CD4-positive, alpha-beta T cell (primary cell): ENCODE measurements at places on chromosomes 16 and 17.

GRCh38 chr17:8695241-8695640 lies 49.4 kb downstream of the CCDC42 start:
- DNase-seq = no peak

DNA sequence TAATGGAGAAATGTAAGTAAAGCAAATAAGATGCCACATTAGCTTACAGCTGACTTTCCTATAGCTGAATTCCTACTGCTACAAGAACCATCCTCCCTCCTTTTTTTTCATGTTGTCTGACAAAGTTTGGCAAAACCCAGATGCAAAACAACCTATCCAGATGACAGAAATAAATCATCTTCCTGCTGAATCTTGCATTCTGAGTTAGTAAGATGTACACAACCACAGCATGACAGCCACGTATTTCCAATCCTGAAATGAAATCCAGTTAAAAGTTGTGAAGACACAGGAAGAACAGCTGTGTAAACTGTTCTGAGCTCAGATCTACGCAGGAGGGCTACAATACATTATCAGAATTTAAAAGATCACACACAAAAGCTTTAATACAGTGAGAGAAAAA lies 5.1 kb upstream of the DHX33 start:
- no peak for DNase-seq

DNA sequence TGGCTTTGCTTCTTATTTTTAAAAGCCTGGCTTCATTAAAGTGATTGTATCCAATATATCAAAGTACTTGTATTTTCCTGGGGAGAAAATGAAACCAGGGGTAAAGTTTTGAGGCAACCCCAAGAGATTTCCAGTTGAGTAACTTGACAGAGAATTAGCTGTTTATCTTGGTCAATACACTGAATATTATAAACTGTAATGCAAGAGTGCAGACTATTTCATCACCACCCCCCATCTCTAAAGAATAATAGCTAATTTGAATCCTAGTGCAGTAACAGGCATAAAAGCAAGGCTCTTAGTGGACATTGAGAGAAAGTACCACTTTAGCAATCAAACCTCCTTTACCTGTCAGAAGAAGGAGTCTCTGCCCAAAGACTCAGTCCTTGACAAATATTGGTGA lies 27.0 kb downstream of the IRX6 start:
- no peak for DNase-seq

DNA sequence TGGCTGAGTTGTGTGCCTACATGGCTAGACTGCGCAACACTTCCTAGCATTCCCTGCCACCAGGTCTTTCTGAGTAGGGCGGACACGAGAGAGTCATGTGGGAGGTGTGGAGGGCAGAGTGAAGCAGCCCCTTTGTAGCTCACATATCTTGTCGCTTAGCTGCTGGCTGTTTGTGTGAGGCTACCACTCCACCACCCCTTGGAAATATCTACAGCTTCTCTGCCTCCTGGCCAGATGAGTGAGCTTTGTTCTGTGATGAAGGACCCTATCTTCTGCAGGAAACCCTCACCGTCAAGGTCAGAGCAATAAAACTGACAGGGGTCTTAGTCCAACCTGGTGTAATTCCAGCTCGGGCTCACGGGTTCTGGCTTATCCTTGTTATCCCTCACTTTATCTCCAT lies 232.1 kb upstream of the ASIC2 start:
- no peak for DNase-seq

DNA sequence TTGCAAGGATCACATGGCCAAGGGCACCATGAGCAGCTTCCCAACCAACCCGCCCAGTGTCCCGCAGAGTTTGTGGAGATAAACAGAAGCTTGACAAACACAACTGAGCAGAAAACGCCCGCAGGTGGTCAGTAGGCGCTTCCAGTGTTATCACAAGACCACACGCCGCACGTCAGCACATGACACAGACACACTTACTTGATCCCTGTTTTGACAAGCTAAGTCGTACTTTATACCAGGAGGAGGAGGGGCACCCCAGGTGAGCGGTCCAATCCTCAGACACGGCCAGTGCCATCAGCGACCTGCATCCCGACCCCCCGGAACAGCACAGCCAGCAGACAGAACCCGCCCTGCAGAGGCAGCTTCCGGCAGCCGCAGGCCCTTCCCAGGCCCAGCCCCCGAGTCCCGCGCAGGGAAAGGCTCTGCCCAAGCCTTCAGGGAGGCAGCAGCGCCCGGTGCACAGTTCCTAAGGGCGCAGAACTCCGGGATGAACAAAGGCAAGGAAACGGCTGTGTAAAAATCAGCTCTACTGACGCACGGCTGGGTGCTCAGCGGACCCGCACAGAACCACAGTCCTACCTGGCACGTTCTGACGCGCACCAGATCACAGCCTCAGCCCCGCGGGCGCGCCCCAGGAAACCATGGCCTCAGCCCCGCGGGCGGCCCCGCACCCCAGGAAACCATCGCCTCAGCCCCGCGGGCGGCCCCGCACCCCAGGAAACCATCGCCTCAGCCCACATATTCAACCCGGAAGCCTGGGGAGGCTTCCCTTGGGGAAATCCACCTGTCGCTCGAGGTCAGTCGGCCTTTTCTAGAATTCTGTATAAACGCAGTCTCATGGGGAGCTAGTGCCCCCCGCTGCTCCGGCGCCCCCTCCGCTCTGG lies 27.8 kb downstream of the AXIN1 start:
- DNase-seq = peak; percentile 77

DNA sequence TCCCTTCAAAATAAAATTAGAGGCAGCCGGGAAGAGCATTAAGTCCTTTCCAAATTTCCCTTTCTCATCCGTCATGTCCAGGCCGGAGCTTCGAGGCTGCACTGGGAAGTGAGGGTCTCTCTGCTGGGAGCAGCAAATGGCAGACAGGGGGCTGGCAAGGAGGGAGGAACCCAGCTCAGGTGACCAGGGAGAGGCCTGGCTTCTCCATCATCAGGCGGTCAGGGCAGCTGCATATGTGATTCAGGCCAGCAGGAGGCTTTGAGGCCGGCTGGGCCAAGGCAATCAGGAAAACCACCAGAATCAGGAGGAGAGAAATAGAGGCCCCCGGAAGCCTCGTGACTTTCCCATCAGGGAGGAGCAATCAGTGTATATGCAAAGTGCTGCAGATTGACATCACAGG lies 85.0 kb upstream of the RPL38 start:
- DNase-seq = no peak

- no peak for DNase-seq
Observed at GRCh38 chr16:69084289-69084688, 21.2 kb upstream of the HAS3 start.

GRCh38 chr16:79672524-79672923 lies 72.0 kb upstream of the MAF start:
- no peak for DNase-seq

- no peak for DNase-seq
Observed at GRCh38 chr16:55539488-55539887, 27.0 kb upstream of the CAPNS2 start.

DNA sequence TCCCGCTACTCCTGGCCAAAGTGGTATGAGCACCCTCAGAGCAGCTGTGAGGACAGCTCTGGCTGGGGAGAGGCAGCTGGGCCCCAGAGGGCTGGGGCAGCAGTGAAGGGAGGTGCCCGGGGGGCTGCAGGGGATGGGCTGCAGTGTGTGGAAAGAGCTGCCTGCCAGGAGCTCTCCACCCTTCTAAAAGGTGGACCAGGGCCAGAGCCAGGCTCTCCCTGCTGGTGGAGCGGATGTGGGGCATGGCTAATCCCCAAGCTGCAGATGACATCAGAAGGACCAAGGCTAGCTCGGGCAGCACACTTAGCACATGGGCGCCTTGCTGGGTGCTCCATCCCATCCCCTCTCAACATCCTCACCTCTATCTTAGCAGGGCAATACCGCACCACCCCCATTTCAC lies 103.1 kb downstream of the SDK2 start:
- DNase-seq = no peak

DNA sequence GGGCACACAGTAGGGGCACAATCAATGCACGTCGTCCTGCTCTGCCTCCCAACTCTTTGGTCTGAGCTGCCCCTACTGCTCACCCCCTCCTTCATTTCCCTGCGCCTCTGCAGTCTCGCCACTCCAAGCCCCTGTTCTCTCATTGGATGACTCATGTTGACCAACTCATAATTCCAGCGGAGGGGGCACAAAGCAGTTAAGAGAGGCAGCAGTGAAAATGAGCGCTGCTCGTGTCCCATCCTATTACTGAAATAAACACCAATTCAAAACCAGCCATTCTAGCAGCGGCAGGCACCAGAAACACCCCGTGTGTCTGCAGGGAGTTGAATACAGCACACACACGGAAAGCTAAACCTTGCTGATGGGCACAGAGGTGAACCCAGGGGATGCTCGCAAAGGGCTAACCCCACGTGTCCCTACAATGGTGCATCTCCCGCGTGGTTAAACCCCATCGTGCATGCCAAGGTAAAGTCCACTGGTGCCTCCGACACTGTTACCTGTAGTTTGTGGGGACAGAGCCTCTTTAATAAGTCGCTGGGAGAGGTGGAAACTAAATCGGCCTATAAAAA lies 310.4 kb downstream of the XYLT1 start:
- DNase-seq = no peak

DNA sequence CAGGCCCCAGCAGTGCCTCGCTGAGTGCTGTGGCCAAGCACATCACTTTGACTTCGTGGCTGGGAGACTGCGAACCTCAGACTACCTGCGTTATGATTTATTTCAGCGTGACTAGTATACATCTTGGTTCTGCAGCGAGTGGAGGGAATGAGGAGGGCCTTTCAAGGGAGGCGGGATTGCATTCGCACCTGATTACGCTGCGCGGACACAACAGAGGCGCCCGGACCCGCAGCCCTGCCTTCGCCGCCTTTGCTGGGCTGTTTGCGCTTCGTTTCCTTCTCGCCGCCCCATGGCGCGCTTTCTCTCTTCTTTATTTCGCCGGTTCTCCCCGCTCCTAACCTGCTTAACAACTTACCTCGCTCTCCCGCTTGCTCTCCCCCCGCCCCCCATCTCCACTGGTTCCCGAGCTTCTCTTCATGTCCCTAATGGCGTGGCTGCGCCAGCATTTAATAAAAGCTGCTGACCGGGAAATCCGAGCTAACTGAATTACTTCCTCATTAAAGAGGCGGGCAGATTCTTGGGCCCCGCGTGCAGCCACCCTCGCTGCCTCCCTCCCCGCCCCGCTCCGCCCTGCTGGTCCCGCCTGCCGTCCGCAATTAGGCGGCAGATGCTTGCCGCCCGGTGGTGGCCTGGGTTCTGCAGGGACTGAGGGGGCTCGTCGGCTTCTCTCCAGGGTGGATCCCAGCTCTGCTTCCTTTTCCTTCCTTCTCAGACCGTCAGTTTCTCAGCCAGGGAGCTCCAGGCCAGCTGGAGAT lies 257.6 kb upstream of the SDK2 start:
- DNase-seq = peak; percentile 18

DNA sequence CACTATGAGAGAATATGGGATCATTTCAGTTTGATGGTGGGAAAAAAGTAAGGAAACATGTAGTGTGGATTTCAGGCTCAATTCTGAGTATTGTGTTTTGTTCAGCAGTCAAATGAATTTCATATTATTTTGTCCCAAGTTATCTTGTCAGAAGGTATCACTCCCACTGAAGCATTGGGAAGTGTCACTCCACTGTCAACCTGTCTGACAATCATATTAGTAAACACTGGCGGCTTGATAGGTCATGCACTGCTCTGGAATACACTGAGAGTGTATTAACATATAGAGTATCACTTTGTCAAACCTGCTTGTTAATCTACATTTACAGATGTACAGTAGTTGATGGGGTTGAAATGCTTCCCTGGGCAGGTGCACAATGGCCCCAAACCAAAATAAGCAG lies 203.6 kb downstream of the HS3ST3A1 start:
- DNase-seq = no peak

- peak; percentile 63 for DNase-seq
Observed at GRCh38 chr16:8936421-8936820, 27.3 kb downstream of the USP7 start.

DNA sequence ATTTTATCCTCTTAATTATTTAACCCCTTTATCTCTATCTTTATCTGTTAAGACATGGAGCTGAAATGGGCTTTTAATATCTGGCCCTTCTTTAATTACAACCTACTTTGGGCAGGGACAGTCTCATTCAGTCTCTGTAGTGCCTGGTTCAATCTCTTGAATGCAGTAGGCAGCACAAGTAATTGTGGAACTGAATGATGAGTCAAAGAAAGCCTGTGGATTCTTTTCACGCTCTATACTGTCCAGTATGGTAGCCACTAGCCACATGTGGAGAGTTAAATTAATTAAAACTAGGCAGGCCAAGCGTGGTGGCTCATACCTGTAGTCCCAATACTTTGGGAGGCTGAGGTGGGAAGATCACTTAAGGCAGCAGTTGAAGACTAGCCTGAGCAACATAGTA lies 9.3 kb downstream of the BPTF start:
- no peak for DNase-seq

DNA sequence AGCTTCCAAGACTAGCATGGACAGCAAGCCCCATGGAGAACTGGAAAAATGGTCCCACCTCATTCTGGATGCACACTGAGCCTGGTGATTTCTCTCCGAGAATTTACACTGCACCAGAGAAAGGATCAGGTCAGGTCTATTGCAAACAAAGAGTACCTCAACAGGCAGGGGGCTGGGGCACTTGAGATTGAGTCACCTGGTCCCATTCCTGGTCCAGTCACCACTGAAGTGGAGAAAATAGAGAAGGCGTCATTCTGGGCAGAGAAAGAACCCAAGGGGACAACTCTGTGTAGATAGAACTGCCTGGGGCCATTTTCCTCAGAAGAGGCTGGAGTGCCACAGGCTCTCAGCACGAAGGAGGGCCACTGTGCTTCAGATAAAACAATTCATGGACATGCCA lies 38.4 kb downstream of the CENPV start:
- DNase-seq = no peak

DNA sequence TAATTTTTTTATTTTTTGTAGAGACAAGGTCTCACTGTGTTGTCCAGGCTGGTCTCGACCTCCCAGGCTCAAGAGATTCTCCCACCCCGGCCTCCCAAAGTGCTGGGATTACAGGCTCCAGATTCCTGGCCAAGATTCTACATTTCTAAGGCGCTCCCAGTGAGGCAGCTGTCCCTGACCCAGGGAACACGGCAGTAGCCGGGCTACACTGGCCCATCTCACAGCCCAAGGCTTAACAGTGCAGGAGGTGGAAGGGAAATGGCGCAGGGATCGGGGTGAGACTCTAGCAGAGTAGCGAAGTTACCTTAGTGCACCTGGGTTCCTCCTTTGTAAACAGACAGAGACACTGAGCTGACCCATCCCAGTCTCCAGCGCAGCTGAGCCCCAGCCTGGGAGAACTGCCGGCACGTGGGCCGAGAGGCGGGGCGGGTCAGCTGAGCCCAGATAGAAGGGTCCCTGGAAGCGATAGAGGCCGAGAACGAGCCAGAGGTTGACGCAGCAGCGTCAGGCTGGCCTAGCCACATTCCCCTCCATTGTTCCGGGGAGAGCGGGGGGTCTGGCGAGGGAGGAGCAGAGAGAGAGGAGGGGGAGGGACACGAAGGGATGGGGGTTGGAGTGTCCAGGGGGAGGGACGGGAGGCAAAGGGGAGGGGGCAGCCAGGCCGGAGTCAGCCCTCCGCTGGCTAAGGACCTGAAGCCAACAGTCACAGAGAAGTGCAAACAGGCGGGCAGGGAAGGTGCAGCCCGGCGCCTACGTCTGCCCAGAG lies 2.5 kb downstream of the CARHSP1 start:
- no peak for DNase-seq

DNA sequence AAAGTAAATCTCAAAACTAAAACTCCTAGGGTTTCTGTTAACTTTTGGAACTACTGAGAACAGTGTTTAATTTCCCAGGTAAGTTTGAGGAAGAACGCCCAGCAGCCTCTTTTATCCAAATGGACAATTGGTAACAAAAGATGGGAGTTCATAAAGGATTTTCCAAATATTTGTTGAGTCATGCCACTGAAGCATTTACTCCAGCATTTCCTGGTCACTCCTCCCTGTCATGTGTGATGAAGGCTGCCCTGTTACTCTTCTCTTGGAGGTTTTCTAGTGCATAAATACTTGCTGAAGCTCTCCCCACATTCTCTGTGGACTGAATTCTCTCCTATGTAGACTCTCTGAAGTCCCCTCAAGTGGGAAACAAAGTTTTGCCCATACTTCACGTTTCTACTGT lies 16.5 kb downstream of the ZNF75A start:
- no peak for DNase-seq
